GM12892 (cell line): ENCODE measurements at places on chromosomes 11 and 22.

- no peak for DNase-seq
These were observed 361.3 kb downstream of the GRM5 start for GRCh38 chr11:88704485-88704884.

GRCh38 chr22:26286091-26286820 lies 117.0 kb downstream of the SEZ6L start:
- no peak for DNase-seq

DNA sequence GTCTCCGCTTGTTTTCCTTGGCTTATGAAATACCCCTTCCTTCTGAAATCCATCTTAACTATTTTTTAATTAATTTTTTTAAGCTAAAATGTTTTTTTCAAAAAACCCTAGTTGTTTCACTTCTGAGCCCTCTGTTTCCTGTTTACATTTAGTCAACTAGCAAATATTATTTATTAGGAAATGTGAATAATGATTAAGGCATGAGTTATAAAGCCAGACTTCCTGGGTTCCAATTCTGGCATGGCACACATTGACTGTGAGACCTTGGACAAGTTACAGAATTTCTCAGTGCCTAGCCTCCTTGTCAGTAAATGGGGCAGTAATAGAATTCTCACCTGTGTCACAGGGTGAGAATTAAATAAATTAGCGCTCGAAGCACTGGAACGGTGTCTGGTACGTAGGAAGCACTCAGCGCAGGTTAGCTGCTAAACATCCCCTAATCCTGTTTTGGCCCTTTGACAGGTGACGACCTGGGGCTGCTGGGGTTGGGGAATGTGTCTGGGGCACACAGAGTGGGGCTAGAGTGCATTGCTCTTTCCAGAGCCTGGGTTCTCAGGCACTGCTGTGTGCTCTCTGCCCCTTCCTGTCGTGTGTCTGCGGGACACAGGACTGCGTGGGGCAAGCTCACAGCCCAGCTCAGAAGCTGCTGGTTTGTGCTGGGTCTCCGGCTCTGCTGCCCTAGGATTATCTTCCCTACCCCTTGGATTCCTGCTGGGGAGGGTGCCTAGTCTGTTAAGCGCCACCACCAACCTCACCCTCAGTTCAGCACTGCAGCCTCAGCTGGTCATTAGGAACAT lies 13.1 kb downstream of the PANX1 start:
- no peak for DNase-seq

DNA sequence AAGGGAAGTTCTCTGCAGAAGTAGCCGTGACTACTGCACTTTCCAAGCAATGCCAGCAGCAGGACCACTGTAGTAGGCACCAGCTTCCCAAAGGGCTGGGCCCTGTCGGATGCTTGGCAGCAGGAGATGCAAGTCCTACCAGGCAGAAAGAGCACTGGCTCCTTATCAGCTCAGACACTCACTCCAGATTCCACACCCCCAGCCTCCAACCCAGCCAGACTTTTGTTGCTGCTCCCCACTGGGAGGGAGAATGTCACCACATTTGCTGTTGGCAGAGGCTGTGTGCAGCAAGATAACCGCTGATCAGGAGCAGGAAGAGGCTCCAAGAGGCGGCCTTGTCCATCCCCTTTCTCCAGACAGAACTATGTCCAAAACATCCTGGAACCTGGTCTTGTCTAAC lies 118.7 kb downstream of the C11orf58 start:
- DNase-seq = no peak

GRCh38 chr11:74280494-74280893 lies 30.9 kb downstream of the P4HA3 start:
- no peak for DNase-seq

DNA sequence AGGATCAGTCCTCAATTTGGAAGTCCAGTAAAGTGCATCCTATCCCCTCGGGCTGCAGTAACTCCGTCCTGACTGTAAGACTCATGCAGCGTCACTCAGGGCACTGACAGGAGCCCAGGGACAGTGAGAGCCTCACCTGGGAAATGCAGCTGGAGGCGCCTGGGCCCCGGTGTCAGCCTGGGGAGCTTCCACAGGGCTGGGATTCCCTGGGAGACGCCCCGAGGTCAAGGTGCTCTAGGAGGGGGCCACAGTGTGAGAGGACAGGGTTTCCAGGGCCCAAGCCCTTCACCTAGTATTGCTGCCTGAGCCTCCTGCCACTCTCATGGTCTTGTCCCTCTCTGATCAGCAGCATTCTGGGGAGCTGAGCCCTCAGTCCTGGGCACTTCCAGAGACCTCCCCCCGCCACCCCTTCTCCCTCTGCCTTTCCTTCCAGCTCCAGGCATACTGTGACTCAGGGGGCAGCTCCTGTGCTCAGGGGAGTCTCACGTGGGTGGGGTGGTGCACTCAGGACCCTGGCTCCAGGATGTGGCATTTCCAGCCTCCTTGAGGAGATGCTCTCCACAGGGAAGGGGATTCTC lies 99.1 kb upstream of the IGLL5 start:
- no peak for DNase-seq

DNA sequence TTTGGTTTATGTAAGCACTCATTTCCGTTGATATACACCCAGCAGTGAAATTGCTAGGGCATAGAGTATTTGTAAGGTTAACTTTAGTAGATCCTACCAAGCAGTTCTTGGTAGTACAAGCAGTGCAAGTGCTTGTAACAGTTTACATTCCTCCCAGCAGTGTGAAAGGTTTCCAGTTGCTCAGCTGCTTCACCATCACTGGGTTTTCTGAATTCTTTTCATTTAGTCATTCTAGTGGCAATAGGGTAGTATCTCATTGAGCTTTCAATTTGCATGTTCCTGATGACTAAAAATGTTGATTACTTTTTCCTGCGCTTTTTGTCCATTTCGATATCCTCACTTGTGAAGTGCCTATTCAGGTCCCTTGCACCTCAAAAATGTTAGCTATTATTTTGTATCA lies 34.3 kb downstream of the ZNF202 start:
- DNase-seq = no peak

GRCh38 chr22:40247976-40248375 lies 70.3 kb downstream of the TNRC6B start:
- no peak for DNase-seq

DNA sequence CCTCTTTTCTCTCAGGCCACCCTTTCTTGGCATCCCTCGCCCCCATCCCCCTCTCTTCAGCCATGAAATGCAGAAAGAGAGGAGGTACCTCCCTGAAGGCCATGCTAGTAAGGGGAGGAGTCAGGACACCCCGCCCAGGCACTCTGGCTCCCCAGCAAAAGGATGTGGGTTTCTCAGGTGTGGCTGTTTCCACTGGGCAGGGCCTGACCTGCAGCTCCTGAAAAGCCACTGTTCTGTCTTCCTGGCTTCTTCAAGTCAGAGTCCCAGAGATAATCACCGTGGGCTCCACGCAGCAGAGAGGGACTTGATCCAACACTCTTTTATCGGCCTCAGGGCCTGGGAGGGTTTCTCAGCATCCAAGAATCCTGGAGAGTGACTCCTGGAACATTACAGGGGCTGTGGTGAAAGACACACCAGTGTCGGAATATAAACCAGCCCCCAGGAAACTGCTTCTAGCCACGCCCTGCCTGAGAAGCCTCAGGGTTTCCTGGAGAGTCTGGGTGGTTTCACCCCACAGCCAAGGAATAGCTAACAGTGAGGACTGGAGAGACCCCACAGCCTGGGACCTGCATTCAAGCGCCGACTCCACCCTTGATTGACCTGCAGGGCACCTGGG lies 45.7 kb upstream of the TSPAN18 start:
- no peak for DNase-seq

DNA sequence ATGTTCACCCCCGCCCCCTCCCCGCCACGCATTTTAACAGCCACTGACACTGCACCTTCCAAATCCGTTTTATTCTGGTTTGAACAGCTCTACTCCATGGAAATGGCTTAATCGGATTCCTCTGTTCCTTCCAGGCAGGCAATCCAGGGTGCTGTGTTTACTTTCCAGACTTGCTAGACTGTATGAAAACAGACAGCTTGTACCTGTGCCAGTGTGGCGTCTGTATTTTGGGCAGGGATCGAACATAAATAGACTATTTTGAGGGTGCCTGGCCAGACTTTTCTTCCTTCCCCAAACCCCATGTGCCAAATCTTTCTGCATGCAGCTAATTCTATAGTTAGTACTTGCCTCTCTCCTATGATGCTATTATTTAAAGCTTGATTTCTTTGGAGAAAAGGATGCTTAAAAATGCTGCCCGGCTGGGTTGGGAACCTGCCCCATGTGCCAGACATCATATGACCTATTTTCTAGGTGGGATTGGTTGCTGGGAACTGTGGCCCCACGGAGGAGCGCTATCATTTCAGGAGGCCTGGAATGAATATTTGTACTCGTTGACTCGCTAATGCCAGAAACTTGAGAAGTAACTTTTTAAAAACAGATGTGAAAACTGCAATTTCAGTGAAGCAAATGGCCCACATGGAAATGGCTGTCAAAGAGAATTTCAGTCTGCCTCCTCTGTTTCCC lies 814.8 kb downstream of the BRD1 start:
- no peak for DNase-seq

DNA sequence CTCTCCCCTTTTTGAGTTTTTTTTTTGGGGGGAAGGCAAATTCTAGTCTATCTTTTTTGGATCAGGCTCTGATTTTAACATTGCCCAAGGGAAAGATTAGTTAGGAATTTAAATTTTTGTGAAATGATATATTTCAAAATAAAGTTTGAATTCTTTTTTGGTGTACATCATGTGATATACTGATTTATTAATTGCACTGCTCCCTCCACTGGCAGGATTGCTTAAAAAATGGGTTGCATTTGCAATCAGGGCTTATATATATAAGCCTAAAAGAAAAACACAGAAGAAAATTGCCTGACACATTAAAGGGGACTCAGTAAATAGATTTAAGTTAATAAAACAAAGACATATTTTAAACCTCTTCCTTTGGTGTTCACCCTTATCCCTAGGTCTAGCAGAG lies 1.2 kb downstream of the DYNC2H1 start:
- no peak for DNase-seq

DNA sequence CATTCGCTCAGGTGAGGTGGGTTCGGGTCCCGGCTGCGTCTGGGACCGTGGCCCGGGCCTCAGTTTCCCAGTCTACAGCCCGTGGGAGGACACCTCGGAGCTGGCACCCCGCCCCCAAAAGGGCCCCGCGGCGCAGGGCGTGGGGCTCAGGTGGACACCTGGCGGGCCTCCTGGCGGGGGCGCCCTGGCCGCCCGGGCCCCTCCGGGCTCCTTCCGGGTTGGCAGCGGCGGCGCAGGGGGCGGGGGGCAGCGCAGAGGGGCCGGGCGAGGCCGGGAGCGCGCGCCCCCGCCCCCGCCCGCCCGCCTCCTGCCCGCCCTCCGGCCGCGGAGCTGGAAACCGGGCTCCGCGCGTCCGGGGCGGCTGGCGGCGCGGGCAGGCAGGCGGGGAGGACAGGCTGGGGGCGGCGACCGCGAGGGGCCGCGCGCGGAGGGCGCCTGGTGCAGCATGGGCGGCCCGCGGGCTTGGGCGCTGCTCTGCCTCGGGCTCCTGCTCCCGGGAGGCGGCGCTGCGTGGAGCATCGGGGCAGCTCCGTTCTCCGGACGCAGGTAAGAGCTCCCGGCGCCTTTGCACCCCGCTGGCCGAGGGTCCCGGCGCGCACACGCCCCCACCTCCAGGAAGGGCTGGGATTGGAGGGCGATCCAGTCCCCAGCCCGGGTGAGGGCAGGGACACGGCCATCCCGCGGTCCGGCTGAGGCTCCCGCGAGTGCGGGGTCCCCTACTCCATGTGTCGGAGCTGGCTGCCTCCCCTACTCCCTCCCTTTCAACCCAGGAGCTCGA lies at the start of gene EMID1:
EMID1 (plus strand) TSS at position 303 of the 778 bp plus-strand sequence; CDS start at position 446, 143 bp downstream.
- no peak for DNase-seq

GRCh38 chr11:72591785-72592502 lies 82.3 kb downstream of the PDE2A start:
- DNase-seq = no peak

- no peak for DNase-seq
These were observed 145.2 kb downstream of the FBXO7 start for GRCh38 chr22:32619614-32620426.

- no peak for DNase-seq
These were observed 35.3 kb upstream of the FCHSD2 start for GRCh38 chr11:73177380-73177777.

- no peak for DNase-seq
These were observed 1502.1 kb downstream of the TBC1D22A start for GRCh38 chr22:48264586-48264985.

- DNase-seq = no peak
These were observed 606 bp downstream of the DRG1 start for GRCh38 chr22:31400023-31400397.

- no peak for DNase-seq
These were observed 112.1 kb downstream of the PAX6 start for GRCh38 chr11:31699066-31699465.

DNA sequence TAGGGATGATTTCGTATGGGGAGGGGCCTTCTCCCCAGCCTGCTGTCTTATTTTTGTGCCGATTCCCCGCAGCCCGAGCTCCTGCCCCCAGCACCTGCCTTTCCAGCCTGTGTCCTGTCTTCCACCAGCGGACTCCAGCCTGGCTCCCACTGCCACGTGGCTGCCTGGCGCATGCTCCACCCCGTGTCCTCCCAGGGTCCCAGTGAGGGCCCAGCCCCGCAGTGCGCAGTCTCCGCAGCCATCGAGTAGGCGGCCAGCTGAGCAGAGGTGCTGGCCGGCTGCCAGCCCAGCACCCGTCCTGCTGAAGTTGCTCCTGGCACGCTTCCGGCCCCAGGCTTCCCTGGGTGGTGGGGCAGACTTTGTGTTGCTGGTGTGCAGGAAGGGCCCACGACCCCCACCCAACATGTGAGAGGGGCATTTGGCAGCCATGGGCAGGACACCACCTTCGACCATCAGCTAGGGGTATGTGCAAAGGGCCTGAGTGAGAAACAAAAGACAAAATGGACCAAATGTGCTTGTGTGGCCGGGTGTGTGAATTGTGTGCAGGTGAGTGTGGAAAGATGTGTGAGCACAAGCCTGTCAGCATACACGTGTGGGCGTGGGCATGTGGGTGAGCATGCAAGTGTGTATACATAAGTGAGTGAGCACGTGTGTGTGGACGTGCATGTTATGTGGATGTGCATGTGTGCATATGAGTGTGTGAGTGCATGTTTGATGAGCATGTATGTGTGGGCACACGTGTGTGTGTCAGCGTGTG lies 55.9 kb downstream of the RTN4R start:
- no peak for DNase-seq

GRCh38 chr11:126115127-126115495 lies 52.4 kb upstream of the CDON start:
- no peak for DNase-seq
